Activated naive CD4-positive, alpha-beta T cell treated with Interleukin-2 at 50 U/mL for 16 hours (primary cell): ENCODE measurements at places on chromosomes 5 and 9.

DNA sequence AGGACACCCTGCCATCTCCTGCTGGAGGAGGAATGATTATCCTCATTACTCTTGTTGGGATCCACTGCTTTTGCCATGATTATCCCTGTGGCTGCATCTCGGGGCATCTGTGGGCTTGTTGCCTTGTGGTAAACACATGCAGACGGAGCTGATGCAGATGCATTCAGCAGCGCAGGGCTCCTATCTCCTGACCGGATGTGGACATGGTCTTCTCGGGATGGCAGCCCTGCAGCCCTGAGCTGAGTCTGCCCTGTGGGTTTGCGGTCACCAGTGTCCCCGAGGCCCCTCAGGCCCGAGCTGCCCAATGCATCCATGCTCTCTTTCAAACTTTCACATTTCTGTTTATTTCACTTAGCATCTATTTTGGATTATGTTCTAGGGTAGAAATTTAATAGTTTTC, 250.4 kb upstream of the IRX1 start:
- no peak for DNase-seq

GRCh38 chr5:76104027-76104426, 20.8 kb downstream of the SV2C start:
- peak; percentile 6 for DNase-seq

DNA sequence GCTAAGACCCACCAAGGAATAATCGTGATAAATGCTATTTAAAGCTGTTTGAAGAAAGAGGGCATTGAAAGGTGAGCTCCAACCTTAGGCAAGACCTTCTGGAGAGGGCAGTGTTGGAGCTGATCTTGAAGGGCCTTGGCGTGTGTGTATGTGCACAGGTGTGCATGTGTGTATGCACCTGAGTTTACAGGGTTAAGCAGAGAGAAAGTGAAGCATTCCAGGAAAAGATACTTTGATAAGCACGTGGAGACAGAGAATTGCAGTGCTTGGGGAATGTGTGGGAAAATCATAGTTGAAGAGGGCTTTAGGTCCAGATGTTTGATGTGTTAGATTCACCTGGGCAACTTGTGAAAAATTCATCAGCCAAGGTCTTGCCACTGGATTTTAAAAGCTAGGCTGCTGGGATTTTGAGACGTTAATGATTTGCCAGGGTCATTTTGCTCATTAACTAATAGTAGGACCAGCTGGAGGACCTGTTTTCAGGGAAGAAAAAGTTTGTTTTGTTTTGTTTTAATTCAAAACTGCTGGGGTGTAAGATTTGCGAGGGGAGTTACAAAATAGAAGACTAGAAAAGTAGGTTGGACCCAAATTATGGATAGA, 78.3 kb upstream of the ANKRD55 start:
- DNase-seq, result no peak

DNA sequence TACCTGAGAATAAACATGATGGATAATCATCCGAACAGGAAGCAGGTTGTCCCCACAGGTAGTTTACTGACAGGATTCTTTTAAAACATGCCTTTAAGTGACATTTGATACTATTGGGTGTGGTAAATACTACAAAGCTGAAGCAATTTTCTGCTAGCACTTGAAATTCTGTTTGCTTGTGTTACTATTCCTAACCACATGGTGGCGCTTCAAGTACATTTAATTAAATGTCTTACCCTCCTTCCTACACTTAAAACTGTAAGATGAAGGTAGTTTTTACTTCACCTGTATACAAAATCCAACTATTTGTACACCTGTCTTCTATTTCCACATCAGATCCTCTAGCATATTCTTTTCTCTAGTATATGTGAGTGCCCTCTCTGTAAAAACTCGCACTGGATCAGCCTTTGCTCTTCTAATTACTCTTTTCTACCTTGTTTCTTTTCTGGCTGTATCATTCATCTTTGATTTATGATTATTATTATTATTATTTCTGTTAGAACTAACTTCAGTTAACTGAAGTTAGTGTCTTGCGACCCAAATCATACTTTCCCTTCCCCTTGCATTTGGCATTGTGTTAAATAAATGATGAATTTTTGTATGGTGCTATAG, 18.4 kb downstream of the SLC25A46 start:
- no peak for DNase-seq

DNA sequence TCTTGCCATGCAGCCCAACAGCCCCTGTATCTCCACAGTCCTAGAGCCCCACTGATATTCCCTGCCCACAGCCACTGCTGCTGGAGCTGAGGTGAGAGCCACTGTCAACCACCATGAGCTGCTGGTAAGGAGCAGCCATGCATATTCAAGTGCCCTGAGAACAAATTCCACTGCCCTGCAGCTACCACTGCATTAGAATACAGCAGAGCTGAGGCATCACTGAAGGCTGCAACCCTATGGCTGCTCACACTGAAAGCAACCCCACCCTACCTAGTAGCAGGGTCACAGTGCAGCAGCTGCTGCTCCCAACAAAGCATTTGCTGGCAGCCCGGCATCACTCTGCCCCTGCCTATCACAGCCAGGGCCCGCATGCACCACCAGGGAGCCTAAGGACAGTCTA, 68.6 kb downstream of the SKIC3 start:
- DNase-seq, result no peak

GRCh38 chr5:175382171-175382570, 61.8 kb downstream of the DRD1 start:
- DNase-seq, result no peak

- peak; percentile 52 for DNase-seq
Measured at GRCh38 chr9:127977009-127977883, 3.5 kb downstream of the EEIG1 start.

DNA sequence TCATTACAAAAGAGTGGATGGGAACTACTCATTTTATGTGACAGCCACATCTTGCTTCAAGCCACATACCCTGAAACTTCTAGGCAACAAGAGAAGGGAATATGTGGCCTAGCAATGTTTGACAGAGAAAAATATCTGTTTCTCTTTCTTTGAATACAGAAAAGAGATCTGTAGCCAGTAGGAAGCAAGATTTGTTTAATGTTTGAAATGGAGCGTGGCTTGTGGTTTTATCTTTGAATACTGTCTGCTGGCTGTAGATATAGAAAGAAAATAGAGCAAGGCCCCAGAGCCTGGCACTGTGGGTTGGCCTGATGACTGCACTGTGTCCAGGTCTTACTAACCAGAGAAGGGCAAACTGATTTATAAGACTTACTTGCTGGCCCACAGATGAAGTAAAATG, 133.8 kb downstream of the ARHGEF28 start:
- no peak for DNase-seq

GRCh38 chr9:8845808-8846207, 1046.2 kb upstream of the DMAC1 start:
- no peak for DNase-seq

DNA sequence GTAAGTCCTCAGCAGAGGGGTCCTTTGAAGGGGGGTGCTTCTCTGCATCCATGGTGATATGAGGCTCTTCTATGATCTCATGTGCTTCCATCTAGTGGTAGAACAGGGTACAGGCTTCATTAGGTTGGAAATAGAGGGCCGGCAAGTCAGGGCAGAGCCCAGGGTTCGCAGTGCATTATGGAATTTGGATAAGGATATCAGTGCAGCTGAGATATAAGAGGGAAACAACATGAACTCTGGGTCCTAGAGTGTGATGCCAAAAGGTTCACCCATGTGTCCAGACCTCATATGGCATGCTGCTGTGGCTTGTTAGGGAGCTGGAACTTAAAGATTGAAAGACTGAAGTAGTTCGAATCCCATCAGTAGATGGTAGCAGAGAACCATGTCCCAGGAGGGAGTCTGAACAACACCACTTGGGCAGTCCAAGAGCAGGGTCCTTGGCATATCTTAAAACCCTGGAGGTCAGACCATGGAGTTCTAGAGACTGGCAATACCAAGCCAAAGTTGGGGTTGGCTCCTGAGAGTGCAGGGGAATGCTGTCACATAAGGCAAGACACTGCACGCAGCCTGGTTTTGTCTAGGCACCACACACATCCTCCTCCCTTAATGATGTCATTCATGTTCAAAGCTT, 2.3 kb downstream of the FAM221B start:
- DNase-seq, result peak; percentile 26

DNA sequence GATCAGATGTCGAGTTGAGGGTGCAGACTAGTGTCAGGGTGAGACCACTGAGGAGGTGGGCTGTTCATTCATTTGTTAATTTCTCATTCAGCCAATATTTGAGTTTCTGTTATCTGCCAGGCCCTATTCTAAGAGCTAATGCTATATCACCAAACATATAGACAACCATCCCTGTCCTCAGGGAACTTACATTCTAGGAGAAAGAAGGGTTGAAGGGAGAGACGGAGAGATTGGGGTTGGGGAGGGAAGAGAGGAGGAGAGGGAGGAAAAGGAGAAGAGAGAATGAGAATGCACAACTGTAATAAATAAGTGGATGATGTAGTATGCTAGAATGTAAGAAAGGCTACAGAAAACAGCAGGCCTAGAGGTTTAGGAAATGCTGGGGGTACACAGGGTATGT, 129.9 kb upstream of the PITX1 start:
- DNase-seq, result no peak

DNA sequence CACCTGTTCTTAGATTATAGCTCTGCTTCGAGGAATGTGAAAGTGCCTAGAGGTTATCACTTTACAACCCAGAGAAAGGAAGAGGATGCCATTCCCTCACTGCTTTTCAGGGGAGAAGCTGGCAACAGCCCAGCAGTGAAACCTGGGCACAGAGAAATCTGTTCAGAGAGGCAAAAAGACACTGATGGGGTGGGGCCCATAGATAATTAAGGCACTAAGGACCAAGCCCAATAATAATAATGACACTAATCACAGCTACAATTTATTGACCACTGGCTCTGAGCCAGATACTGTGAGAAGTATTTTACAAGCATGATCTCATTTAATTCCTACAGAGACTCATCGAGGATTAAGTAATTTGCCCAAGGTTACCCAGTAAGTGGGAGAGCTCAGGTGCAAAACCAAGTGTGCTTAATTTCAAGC, 168.3 kb downstream of the PIK3R1 start:
- no peak for DNase-seq

GRCh38 chr9:104779946-104780535, 16.1 kb downstream of the NIPSNAP3B start:
- no peak for DNase-seq
